ENCODE measurements at places on chromosomes 12 and 14.

DNA sequence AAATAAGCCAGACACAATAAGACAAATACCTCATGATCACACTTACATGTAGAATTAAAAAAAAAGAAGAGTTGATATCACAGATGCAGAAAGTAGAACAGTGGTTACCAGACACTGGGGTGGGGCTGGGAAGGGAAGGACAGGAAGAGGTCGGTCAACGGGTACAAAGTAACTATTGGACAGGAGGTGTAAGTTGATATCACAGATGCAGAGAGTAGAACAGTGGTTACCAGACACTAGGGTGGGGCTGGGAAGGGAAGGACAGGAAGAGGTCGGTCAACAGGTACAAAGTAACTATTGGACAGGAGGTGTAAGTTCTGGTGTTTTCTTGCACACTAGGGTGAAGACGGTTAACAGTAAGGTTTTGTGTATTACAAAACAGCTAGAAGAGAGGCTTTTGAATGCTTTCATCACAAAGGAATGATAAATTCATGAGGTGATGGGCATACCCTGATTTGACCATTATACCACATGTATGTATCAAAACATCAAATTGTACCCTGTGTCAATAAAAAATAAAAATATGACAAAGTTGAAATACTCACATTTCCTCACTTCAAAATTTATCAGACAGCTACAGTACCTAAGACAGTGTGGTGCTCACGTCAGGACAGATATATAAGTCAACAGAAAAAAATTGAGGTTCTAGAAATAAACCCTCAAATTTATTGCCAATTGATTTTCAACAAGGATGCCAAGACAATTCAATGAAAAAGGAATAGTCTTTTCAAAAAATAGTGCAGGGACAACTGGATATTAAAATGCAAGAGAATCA lies 32.8 kb downstream of the GALC start:
- no peak for DNase-seq

DNA sequence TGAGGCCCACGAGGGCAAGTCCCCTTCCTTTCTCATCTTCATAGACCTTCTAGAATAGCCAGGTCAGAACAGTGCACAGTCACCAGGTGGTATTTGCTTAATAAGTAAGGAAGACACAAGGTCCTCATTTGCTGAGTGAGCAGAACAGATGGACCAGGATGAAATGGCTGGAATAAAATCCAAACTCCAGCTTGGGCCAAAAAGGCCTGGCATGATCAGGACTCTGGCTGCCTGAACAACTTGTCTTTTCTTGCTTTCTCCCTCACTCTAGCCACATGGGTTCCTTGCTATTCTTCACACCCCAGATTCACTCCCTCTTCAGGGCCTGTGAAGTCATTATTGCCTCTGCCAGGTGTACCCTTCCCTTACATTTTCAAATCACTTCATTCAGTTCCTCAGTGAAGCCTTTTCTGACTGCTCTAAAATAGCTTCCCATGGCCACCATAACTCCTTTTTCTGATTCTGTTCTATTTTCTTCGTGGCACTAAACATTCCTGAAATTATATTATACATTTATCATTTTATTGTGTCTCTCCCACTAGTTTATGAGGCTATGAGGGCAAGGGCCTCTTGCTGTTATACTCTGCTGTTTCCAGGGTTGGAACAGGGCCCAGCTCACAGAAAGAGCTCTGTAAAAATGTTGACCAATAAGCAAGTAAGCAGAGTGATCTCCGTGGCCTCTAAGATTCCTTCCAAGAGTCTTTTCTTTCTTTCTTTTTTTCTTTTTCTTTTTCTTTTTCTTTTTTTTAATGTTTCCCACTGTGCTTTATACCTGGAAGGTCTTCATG lies 150.8 kb downstream of the TTC8 start:
- no peak for DNase-seq

DNA sequence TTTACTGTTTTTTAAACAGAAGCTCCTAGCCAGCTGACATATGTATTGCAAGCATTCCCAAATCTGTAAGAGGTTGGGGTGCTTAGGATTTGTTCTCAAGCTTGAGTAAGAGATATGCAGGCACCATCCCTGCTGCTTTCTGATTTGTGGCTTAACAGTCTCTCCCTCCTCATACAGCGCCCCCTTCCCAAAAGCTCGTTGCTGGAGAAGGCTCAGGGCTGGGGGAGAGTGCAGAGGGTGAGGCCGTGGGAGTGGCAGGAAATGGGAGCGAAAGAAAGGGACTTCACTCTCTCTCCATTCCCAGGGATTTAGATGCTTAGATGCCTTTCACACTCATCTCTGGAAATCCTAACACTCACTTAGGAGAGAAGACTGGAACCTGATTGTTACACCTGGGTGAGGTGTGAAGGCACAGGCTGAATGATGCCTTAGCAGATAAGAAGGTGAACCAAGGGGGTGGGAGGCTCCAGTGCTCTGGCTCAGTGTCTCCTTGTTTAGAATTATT lies 172.0 kb downstream of the C12orf75 start:
- no peak for DNase-seq

DNA sequence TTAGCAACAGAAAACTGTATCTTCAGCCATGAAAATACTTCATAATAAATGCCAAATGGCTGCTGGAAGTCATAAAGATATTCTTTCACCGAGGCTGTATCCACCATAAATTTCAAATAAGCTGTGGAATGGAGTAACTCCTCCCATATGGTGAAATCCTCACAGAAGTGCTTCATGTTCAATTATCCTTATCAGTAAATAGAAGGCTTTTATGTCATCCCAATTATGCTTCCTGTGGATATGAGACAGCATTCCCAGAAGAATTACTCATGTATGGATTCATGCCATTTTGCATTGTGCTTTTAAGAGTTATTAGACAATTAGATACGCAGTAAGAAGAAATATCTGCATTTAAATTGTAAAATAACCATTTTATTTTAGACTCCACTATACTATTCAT lies 99.0 kb downstream of the RTN1 start:
- no peak for DNase-seq

Data from right forelimb (tissue), 1 donor.